GM04504 (cell line): ENCODE measurements at places on chromosomes 4 and X.

DNA sequence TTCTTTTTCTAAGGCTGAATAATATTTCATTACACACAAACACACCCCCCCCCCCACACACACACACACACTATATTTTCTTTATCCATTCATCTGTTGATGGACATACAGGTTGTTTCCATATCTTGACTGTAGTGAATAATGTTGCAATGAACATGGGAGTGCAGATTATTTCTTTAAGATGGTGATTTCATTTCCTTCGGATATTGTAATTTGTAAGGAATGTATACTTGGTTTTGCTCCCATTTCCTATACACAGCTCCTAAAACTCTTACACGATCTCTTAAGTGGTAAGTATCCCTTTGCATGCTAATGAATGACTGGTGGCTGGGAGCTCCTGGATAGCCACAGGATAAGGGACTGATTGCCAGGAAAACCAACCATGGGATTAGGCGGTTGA lies 14.7 kb upstream of the RBMXL3 start:
- DNase-seq = no peak

GRCh38 chr4:40878548-40879055 lies 128.8 kb downstream of the NSUN7 start:
- DNase-seq = no peak

GRCh38 chr4:23881052-23881501 lies 8.8 kb downstream of the PPARGC1A start:
- no peak for DNase-seq

DNA sequence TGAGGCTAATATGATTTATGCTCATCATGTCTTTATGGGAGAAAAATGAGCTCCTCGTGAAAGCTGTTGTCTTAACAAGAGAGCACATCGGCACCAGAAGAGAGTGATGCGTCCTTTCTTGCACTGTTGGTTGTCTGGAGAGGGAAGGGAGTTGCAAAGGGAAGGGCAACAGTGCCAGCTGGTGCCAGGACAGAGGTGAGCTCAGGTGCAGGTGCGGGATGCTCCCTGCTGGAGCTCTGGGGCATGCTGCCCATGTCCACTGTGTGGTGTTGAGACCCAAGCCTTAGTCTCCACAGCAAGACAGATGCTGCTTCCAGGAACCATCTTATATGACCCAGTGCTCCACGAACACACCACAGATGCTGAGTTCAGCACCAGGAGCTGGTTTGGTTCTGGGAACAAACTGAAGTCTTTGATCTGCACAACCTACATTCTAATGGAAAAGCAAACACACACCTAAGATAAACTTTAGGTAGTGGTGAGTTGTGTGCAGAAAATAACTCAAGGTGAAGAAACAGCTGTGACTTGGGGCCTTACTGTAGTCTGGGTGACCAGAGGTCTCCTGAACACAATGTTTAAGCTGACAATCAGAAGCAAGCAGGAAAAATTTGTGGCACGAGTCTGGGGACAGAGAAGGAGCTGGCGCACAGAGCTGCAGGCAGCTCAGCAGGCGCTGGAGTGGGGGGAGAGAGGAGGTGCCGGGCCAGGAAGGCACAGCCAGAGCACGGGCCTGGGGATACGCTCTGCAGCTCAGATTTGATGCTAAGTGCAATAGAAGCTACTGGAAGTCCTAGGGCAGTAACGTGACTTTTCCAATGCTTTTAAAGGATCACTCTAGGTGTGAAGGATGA lies 73.2 kb downstream of the HAUS3 start:
- no peak for DNase-seq

GRCh38 chr4:90349636-90350035 lies 222.4 kb downstream of the CCSER1 start:
- no peak for DNase-seq

DNA sequence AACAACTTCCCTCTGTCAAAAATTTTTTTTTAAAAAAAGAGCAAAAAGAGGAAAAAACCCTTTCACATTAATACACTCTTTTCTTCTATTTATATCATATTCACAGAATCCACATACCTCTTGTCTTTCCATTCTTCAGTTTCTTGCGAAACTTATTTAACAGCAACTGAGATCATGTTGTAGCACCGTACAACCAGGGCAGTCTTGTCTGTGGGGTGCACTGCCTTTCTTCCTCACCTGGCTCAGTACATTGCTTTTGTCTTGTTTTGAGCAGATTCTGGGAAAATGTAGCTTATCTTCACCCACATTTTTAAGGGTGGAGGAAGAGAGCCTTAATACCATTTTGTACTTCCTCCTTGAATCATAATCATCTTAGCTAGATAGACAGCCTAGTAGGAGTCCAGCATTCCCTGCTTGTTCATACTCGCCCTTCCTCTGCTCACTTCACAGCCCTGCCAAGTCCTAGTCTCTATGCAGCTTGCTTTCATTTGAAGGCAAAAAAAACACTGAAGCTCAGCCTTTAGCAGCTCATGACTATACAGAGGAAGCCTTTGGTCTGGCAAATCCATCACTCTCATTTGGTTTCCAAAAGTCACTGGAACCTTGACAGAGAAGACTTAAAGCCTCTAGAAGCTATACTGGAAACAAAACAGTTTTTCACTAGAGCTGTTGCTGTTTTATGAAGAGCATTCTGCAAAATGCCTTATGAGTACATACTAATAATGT lies 140.6 kb upstream of the BANK1 start:
- DNase-seq = no peak

DNA sequence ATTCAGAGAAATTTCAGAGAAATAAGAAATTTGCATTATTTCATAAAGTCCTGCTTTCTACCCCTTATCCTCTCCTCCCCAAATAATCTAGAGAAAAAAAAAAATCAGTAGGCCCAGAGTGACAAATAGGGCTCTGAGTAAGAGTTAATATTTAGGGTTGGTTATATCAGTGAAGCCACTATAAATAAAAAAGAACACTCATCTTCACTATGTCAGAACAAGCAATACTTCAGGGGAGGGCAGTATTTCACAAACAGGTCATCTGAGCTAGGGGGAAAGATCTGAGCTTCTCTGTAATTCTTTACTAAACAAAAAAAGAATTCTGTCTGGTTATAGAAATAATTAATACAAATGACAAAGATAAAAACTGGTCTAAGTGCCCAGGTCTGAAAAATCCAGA lies 39.4 kb downstream of the PDE5A start:
- no peak for DNase-seq
